Stimulated activated CD4-positive, alpha-beta T cell treated with anti-CD3 and anti-CD28 coated beads, Interleukin-12 subunit alpha, Interleukin-12 subunit beta, amount 100 ng/mL, for 24 hours (primary cell): ENCODE measurements at places on chromosomes 3 and 15.

- no peak for DNase-seq
These were observed 4.8 kb downstream of the AQP9 start for GRCh38 chr15:58142827-58143461.

DNA sequence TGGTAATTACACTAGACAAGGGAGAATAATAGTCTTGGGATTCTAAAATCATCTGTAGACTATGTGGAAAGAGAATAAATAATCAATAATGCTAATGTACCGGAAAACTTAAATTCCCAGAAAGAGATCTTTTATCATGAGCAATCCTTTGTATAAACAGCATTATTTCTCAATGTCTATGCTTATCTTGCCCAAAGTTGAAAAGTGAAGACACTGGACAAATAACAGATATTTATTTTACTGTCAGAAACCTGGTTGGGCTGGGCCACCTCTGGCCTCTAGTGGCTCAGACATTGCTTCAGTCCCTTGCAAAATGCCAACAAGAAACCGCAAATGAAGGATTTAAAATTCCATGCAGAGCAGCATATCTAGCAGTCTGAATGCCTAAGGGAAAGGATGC, 409.9 kb downstream of the FHIT start:
- no peak for DNase-seq

DNA sequence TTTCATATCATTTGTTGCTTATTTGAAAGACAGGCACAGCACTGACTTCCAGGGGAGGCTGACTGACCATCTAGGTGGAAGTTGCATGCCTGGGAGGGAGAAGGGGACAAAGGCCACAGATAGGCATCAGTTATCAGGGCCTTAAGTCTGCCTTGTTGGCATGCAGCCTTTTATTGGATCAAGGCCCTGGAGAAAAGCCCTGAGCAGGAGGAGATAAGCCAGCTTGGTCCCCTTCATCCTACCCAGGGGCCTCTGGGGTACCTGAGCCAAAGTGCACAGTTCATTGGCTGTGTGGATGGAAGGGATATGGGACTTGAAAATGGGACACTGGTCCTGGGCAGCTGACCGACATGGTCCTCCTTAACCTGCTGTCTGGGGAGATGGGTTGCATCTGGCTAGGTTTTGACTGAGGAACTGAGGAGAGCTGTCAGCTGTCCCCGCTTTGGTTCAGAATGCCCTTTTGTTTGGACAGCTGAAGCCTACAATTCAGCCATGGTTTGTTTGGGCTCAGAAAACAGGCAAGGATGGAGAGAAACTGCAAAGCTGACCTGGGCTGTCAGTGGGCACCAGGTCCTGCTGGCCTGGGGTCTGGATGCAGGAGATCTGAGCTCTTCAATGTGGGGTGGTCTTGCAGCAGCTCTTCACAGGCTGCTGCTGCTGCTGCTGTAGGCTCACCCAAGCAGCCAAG, 60.0 kb downstream of the FLNB start:
- DNase-seq: no peak

DNA sequence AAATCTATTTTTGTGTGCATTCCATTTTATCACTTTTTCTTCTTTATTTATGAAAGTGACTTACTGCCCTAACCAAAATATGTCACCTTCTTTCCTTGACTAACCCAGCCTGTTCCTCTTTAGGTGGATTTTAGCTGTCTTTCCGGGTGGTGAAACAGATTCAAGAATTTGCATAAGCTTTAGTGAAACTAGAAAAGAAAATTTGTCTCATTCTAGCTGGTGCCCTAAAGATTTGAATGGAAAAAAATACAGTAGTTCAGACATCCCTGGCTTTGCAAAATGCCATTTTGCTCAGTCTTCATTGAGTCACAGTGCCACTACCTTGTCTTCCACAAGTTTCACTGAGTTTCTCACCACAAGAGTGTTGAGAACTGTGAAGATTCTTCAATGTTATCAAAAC, 28.2 kb upstream of the CCDC50 start:
- DNase-seq: no peak

DNA sequence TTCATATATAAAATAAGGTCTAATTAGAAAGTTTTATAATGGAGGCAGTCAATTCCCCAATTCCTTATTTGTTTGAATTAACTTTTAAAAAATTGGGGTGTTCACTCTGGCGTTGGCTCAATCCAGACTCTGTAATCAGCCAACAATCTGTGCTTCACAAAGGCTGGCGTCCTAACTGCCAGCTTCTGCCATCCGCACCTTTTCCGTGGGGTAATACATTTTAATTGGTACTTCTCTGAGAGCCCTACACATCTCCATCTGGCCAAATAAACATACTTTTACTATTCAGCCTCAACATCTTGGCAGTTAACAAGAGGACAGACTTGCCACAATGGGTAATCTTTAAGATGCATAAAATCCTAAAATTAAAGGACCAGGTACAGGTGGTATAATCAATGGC, 125.2 kb upstream of the CCNL1 start:
- DNase-seq: no peak
